ENCODE measurements at places on chromosomes 2 and 18.

DNA sequence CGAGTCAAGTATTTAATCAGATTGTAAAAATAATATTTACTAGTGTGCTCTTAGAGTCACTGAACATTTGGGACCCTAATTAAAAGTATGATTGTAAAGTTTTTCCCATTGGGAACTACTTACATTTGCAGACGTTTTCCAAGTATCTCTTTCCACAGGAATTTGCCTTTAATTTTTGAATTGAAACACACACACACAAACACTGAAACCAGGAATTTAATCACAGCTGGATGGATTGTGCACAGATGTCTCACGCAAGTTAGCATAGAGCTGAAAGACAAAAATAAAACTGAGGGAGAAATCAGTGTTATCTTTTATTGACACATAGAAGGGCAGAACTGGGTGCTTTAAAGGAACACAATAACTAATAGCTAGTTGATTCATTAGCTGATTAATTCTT lies 230.7 kb downstream of the RND3 start:
- DNase-seq = no peak

DNA sequence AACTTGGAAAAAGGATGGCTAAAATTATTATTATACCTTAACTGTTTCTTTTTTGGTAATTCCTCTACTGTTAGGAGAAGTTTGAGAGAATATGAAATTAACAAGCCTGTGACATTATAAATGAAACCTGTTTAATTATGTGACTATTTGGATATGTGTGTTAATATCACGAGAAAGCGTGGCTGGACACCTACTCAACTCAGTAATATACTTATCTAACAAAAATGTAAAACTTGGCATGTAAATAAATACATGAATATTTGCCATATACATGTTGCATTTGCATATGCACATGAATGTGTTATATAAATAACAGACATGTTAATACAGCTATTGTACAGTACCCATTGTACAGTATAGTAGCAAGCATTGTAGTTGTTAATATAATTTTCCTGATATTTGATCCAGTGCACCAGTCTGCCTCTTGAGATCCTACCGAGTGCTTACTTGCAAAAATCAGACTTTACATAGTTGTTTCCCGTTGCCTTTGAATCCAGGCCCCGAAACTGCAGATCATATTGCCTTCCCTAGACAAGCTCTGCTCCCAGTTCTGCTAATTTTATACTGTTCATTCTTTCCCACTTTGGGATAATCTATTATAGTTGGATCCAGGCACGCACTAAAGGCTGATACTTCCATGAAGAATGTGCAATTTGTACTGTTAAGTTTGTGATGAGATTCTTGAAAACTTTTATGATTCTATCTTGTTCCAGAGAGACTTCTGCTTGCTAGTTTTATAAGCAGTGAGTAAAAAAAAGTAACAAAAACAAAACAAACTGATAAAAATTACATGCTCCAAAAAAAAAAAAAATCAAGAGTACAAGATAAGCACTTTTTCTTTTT lies 395.6 kb downstream of the ARHGAP15 start:
- DNase-seq = no peak

- no peak for DNase-seq
Observed at GRCh38 chr2:239768907-239769553, 256.1 kb downstream of the NDUFA10 start.

GRCh38 chr2:72191441-72191840 lies 43.8 kb upstream of the CYP26B1 start:
- DNase-seq = no peak

- DNase-seq = no peak
Observed at GRCh38 chr2:166803373-166804000, 84.8 kb upstream of the XIRP2 start.

- DNase-seq = no peak
Observed at GRCh38 chr2:137925599-137925998, 38.7 kb upstream of the HNMT start.

DNA sequence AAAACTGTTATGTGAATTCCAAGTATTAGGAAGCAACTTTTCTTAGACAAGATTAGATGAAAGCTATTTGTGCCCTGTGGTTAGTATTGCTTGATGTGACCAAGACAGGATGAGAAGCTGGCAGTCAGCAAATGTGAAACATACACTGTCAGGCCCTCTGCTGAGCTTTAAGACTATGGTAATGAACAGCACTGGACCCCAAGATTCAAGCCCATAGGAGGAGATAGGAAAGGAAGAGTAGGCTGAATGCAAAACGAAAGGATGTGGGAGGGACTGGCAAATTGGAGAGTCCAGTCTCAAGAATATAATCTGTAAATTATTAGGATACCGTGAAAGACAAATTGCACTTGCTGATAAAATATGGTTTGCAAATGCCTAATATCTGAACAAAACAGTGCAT lies 16.4 kb downstream of the BZW1 start:
- no peak for DNase-seq

- no peak for DNase-seq
Observed at GRCh38 chr2:208792766-208793165, 386.2 kb downstream of the PTH2R start.

- DNase-seq = no peak
Observed at GRCh38 chr2:203338322-203338721, 10.1 kb downstream of the ABI2 start.

- no peak for DNase-seq
Observed at GRCh38 chr18:59980188-59980637, 80.4 kb downstream of the PMAIP1 start.

DNA sequence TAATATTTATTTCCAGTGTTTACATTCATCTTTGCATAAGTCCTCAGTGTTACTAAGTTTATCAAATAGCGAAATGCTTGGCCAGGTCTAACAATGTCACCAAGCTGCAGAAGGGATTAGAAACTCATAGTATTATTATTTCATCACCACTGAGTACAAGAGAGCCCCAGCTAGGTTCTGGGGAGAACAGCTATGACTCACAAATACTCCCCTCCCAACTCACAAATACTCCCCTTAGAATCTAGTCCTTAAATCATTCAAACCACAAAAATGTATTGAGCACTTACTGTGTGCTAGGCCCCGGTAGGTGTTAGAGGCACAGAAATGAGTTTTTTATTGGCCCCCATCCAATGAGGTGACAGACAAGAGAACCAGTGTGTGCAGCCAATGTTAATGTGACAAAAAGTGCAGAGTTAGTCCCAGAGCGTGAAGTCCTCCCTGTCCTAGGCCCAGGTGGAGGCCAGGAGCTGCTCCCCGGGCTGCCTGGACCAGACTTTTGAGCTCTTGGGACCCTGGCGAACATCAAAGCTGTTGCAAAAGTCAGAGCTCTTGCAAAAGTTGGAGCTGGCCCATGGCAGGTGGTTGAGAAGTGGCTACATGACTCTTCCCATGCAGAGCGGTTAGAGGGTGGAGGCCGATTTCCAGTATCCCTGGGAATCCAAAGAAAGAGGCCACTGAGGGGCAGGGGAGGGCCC lies 9.8 kb downstream of the STEAP3 start:
- DNase-seq = peak; percentile 70

DNA sequence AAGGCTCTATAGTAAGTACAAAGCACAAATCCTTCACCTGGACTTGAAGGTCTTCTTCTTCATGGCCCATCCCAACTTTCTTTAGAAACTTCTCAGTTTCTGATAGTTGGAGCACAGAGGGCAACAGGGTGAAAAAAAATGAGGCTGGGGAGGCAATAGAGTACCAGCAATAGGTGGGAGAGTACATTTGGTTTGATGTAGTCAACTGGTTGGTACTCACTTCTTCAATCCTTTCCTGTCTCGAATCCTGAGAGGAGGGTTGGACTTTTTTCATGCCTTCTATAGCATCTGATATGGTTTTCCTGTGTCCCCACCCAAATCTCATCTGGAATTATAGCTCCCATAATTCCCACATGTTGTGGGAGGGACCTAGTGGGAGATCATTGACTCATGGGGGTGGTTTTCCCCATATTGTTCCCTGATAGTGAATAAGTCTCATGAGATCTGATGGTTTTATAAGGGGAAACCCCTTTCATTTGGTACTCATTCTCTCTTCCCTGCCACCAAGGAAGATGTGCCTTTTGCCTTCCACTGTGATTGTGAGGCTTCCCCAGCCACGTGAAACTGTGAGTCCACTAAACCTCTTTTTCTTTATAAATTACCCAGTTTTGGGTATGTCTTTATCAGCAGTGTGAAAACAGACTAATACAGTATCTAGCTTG lies 75.9 kb upstream of the LCLAT1 start:
- no peak for DNase-seq

DNA sequence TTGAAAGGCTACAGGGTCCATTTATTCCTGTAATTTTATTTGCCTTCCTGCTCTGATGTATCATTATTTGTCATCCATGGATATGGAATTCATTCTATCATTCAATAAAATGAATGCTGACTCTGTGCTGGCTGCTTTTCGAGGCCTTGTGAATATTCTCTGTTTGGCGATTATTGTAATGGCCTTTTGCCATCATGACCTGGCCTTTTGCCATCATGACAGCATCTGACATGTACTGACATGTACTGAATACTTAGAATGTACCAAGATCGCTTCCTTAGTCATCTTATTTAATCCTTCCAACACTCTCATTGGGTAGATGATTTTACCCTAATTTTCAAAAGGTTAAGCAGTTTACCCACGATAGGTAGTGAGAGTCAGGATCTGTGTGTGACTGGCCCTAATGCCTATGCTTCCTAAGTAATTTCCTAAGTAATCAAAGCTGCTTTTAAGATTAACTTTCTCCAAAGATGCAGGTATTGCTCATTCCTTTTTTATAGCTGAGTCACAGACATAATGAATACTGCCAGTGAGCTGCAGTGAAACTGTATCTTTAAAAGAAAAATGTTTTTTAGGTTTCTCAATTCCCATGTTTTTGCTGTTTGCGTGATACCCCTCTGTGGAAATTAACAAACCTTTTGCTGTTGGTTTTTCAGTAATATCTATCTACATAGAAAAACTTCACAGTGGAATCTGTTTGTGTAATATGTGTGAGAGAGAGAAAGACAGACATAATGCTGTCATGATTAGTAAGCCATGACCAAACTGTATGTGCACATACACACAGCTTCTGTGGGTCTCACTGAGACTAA lies 127.8 kb downstream of the CERS6 start:
- DNase-seq = no peak

DNA sequence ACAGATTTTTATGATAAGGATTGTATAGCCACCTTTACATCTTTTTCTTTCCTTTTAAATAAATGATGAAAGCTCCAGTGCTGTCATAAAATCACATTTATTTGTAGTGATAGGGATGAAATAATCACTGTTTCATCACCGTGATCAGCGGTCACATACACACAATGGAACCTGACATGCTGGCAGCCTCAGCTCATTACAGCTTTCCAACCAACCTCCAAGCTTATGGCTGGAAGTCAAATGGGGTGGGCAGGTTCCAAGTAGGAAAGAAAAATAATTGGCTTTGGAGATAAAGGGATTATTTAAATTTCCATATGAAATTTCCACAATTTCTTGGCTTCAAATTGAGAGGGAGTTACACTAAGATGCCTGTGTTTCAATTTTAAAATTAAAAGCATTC lies 251.3 kb downstream of the PLCL1 start:
- DNase-seq = no peak

- no peak for DNase-seq
Observed at GRCh38 chr2:10002109-10002508, 41.2 kb upstream of the KLF11 start.

DNA sequence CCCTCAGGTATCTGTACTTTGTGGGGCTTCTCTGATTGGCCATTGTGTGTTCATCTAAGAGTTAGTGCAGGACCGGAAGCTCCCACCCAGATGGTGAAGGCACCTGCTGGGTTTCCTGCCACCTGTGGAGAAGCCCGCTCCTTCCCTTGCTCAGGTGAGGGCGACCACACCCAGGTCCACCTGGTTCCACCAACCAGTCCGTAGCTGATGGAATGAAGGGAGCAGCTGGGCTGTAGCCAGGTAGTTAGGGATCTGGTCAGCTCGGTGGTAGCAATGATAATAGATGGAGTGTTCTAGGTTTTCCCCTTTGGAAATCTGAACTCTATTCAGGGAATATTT lies 16.0 kb downstream of the SH3BP4 start:
- DNase-seq = no peak

DNA sequence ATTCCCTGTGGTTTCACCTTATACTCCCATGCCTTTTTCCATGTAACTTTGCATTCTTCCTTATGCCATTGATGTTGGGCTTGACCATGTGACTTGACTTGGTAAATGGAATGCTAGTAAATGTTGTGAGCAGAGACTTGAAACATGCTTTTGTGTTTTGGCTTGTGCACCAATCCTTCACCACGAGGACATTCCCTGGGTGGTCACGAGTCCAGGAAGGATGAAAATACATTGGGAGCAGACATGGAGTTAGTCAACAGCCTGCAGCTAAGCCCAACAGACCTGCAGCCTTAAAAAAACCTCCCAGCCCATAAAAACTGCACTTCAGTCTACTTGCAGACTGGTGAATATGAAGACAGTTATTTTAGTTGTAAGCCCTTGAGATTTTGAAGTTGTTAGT lies 116.5 kb upstream of the SPATS2L start:
- DNase-seq = no peak

DNA sequence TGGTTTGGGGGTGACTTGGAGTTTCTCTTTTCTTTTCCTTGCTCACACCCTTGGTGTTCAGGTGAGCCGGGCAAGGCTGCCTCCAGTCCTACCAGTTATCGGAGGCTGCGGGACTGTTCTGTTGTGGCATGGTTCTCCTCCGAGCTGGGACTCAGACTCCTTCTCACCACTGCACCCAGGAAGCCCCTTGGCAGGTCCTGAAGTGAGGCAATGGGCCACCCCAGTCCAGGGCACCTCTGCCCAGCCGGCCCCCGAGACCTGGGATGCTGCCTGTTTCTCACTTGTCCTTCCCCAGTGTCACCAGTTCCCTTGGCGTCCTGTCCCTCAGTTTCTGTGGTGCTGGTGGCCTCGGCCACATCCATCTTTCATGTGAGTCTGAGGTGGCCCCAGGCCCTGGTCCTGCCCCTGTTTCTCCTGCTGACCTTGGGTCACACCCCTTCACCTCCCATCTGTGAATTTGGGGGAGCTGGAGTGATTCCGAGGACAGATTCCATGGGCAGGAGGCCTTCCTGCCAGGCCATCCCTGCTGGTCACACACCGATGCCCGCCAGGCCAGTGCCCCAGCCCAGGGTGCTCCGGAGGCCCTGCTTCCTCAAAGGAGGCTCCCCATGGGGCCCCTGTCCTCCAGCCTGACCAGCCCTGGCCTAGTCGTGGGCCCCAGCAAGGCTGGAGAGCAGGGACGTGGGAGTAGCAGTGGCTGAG lies 6.6 kb upstream of the KLHL30 start:
- no peak for DNase-seq

GRCh38 chr18:59065684-59066083 lies 74.0 kb upstream of the SEC11C start:
- no peak for DNase-seq

- no peak for DNase-seq
Observed at GRCh38 chr2:49935449-49935848, 781.1 kb upstream of the FSHR start.

GRCh38 chr18:7521226-7521856 lies 45.8 kb upstream of the PTPRM start:
- DNase-seq = no peak

- peak; percentile 74 for DNase-seq
Observed at GRCh38 chr2:148874868-148875341, at the start of gene KIF5C. KIF5C (plus strand) TSS chr2:148875227; CDS start chr2:148875618, 391 bp downstream.

DNA sequence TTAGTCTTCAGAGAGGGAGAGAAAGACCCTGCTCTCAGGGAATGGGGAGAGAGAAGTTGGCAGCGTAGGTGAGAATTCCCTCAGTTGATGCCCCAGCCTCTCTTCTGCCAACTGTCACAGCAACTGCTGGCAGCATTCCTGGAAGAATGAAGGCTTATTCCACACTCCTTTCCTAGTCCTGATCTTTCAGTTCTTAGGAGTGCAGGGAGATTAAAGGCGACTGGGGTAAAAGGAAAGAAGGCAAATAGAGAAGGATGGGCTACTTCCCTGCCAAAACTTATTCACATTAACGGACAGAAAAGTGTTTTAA lies 65.9 kb upstream of the ACAA2 start:
- DNase-seq = no peak

All from hepatic stellate cell (primary cell).